ENCODE measurements at places on chromosomes 7 and 10.

DNA sequence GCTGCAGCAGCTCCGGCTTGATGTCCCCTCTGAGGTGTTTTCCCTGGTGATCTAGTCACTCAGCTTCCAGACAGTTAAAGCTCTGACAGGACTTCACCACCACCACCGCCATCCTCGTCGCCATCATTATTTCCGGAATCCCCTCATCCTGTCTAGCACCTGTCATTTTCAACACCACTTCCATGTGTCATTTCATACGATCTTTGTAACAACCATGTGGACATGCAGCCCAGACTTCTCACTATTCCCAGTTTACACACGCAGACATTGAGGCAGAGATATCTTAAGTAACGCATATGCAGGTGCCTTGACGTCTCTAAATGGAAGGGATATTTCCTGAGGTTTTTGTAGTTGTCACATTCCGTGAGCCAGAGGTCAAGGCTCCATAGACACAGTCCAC, 530.6 kb upstream of the FOXK1 start:
- no peak for DNase-seq

DNA sequence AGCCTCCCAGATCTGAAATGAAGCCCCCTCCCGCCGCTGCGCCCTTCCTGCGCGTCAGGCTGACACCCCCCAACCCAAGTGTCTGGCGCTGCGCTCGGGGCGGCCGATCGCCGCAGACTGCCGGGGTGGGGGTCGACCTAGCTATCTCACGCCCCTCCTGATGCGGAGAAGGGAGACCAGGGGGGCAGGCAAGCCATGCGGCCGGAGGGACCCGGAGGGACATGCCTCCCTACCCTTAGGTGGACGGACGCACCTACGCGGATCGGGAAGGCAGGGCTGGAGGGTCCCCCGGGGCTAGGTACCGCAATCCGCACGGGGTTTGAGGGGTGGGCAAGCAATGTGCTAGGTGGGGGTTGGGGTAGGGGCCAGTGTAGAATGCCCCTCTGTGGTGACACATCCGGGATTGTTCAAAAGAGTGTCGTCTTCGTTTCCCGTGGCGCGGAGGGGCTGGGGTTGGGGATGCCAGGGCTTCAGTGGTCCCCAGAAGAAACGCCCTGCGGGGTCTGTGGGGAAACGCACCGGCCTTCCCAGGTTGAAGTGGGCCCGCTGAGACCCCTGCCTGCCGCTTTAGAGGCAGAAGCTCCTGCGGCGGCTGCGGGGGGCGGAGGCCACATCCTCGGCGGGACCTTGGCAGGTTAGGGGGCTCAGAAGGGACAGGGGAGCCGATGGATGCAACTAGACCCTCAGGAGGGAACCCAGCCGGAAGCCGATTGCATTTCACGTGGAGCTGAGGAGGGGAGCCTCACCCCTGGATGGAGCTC, 913 bp downstream of the ADCYAP1R1 start:
- no peak for DNase-seq

DNA sequence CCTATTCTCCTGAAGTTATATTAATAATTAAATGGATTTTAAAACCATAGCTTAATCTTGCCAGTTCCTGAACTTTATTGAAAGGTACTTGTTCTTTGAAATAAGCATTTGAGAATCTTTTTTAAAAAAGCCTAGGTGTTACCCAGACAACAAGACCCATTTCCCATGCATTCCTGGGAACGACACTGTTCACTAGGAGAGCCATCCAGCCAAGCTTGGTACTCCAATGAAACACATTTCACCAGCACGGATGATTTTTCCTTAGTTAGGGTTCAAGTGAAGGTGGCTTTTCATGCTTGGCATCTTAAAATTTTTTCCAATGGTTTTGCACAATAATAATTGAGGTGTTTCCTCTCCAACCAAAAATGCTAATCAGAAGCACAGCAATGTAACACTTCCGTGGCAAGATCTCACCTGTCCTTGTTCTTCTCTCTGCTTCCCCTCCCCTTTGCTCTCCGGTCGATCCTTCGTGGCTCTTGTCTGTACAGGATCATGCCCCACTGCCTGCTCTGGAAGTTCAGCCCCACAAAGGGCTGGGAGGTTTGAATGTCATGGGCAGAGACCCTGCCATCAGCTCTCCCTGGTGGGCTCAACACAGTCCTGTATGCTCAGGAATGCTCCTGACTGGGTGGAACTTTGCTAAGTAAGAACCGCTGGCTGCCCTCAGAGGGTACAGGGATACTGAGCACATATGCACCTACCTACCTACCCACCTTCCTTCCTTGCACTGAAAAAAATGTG, 69.7 kb upstream of the AQP1 start:
- DNase-seq = no peak

DNA sequence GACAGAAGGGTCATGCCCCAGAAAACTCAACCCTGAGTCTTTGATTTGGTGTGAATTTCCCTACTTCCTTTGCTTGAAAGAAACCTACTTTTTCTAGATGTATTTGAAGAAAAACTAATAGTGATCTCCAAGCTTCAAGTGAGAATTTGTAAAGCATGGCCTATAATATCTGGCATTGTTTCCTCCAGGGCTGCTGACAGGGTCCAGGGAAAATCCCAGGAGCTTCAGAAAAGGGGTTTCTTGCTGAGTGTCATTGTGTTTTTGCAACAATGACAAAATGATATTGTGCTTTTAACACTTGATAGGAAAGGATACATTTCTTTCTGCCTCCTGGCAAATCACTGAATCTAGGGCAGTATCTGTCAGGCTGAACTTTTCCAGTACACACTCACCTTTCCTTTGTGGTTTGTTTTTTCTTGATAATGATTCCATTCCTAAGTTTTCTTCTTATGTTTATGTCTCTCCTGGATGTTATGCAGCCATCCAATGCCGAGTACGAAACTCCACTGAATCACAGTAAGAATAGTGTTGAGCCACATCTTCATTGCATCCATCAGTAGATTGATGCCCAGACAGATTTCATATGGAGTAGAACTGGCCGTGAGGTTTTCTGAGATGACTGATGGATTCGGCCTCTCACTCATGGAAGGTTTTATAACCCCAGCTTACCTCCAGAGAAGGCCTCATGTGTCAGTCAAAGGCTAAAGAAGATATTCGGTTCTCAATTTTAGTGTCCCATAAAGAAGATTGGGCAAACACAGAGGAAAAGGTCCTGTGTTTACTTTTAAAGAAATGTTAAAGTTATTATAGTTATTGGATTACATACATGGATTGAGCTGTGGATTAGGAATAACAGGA, 76.9 kb upstream of the STEAP1B start:
- DNase-seq = no peak

- DNase-seq = no peak
Measured at GRCh38 chr7:4014346-4015050, 667.6 kb upstream of the FOXK1 start.

GRCh38 chr10:33026422-33026821, 68.4 kb upstream of the ITGB1 start:
- DNase-seq = no peak

- no peak for DNase-seq
Measured at GRCh38 chr10:59079386-59080226, 96.8 kb upstream of the PHYHIPL start.

DNA sequence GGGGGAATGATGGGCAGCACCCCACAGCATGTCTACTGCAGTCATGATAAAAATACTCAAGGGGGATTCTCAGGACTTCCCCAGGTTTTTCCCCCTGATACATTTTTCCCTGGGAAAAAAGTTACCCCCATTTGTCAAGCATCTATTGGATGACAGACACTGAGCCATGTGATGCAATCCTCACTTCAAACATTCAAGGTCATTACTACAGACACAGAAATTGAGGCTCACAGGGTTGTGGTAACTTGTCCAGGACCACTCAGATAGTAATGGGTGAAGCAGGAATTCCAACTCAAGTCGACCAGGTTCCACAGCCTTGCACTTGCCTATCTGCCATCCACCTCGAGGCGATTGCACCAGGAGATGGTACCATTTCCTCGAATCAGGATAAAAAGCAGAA, 31.7 kb downstream of the PPP1R3C start:
- DNase-seq = no peak

- no peak for DNase-seq
Measured at GRCh38 chr10:127899766-127900387, 7.0 kb upstream of the PTPRE start.

DNA sequence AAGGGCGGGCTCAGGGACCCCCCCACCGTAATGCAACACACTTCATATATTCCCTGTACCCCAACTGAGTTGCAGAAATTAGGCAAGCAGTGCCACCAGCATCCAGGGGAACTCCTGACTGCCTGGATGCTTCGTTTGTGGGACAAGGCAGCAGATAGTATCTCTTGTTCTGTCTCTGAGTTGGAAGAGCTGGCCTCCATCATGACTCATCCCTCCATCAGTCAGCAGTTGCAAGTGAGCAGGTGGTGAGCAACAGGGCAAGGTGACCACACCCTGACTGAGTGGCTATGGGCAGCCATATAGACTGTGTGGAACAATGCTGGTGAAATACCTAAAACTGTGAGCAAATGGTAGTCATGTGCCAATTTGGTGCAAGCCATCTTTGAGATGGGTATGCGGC, 22.8 kb upstream of the ADAMTS14 start:
- DNase-seq = no peak

DNA sequence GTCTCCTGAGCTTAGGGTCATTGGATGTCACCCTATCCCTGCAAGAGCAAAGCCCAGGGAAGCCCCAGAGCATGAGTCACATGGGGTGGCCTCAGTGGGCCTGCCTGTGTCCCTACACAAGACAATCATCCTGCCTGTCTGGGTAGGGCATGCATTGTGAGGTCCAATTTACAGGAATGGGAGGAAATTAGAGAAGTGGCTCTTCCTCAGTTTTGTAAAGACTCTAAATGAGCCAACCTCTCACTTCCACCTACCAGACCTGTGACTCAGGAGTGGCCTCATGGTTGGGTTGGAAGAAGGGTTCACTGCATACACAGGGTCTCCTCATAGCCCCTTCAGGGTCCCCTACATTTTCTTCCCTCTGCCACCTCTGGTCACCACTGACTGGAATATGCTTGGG, 43.6 kb upstream of the SMNDC1 start:
- no peak for DNase-seq

DNA sequence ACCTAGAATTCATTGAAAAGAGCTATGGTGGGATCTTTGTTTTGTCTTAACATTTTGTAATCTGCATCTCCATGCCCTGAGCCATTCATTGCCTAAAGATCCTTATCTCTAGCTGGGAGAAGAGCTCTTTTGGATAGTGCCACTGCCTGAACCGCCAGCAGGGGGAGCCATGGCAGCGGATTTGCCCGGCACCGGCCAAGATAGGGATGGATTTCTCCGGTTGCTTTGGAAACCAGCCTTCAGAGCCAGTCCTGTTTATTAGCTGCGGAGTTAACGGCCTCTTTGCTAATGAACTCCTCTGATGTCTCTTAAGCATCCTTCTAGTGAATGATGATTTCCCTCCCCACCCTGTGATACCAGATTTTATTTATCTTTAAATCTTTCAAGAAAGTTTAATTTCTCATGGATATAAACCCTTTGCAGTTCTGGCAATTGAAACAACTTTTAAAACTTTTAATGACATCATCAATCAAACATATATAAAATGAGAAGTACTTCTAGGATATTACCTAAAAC, 58.2 kb upstream of the LYZL2 start:
- peak; percentile 55 for DNase-seq

GRCh38 chr7:46534664-46535588, 613.9 kb upstream of the IGFBP3 start:
- DNase-seq = no peak

- DNase-seq = peak; percentile 19
Measured at GRCh38 chr7:157432541-157432956, 95.7 kb downstream of the DNAJB6 start.

DNA sequence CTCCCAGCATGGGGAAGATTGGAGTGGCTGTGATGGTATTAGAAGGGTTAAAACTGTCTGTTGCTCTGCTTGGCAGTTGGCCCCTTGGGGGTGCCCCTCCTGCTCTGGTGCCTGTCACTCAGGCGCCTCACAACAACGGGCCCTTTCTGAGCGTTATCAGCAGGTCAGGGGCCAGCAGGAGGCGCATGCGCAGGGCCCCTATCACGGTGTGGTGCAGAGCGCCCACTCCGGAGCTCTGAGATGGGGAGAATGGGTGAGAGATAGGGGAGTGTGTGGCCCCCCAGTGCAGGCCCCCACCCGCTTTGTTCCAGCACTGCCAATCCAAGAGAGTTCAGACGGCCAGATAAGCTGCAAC, 24.8 kb downstream of the GBX1 start:
- DNase-seq = no peak

GRCh38 chr10:6062101-6062771, at the start of gene IL2RA:
IL2RA (minus strand) TSS chr10:6062367; CDS start chr10:6062151, 216 bp downstream.
- DNase-seq = no peak

GRCh38 chr7:56081626-56082340, 11.0 kb downstream of the PHKG1 start:
- DNase-seq = no peak

GRCh38 chr7:96349572-96349971, 27.7 kb upstream of the SLC25A13 start:
- DNase-seq = no peak

DNA sequence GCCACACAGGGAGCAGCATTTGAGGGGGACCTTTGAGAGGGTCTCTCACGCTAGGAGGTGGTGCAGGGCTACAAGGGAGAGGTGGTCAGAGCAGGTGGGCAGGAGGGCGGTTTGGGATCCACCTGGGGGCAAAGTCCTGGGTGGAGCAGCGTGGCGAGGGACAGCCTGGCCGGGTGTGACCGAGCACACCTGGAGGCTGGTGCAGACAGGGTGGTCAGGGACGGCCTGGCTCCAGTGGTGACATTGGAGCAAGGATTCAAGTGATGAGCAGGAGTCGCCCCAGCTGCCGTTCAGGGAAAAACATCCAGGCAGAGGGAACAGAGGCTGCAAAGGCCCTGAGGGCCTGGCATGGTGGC, 36.0 kb downstream of the CLIP2 start:
- DNase-seq = no peak

- no peak for DNase-seq
Measured at GRCh38 chr7:148434181-148434757, 156.3 kb upstream of the C7orf33 start.

DNA sequence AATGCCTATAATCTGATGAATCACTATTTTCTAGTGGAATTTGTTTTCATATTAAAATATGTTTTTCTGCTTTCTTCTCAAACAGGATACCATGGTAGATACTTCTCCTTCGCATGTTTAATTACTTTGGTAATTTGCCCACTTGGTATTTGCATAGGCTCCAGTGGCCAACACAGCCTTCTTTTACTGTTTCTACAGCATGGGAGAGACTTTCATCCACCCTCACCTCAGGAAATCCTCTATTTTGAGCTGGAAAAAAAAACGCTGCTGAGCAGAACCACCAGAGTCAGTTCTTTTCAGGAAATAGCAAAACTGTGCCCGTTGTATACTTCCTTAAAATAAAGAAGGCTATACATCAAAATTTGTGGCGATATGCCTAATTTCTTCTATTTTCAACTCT, 213.3 kb downstream of the MDFIC start:
- DNase-seq = no peak

DNA sequence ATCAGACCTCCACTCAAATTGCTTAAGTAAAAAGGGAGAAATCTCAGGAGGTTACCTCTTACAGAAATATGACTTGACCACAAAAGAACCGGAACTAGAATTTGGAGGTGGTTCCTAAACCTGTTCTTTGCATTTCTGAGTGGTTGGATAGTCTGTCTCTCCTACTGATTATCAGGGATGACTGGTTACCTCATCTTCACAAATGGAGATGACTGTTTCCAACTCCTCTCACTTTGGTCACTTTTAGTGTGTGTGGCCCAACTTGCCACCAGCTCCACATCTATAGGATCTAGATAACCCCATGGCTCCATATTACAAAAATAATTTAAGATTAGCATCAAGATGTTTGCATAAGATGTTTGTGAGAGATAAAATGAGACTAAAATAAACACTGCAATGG, 95.5 kb downstream of the CCDC71L start:
- DNase-seq = no peak

Measured in NCI-H1092 (cell line).